Hepatocyte (in vitro differentiated cells): ENCODE measurements at places on chromosomes 7 and 10. TPM values are rescaled to one million over a fixed set of nuclear protein-coding genes. Genes with fewer than 3 reads are reported as not detected.
A peak's percentile ranks its signal among the peaks of the same experiment; 100 is the strongest.

The GPR158 gene
- polyA plus RNA-seq, result 0.02 and 0.26 TPM in 2 replicates

DNA sequence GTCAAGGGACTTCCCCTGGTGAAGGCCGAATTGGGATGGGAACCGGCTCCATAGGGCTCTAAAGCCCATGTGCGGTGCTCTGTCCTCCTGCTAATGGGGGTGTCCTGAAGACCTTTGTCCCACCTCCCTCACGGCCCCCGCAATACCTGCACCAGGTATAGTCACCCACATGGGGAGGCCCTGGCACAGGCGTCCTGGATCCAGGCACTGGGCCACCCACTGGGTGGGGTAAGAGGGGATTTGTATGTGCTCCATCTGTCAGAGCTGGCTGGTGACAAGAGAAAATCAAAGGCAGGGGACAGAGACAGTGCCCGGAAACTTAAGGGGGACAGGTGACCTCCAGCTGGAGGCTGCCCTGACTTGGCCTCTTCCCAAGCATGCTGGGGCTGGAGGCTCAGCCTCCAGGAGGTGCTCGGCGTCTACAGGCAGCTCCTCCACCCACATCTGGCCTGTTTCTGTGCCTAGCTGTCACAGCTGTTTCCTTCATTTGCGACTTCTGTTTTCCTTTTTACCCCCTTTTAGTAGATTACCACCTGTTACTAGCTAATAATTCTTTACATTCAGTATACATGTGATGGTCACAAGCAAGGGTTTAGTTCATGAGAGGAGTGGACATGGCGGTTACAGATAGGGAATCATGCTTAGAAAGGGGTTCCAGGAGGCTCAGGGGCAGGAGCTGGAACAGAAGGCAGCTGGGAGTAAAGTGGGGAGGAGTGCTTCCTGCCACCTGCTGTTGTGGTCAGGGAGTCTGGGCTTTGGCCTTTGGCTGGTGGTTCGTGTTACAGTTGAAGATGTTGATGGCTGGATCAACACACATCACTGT lies 2.3 kb upstream of the CUZD1 start:
- H3K27ac ChIP-seq, result no peak overlapping the region
- no peaks in the 10 kb centered on the region for H3K36me3 ChIP-seq
- no peak overlapping the region for H3K4me3 ChIP-seq
- no peaks in the 10 kb centered on the region for H3K27me3 ChIP-seq

GRCh38 chr10:119917777-119918176 lies 25.2 kb downstream of the SEC23IP start:
- no peak overlapping the region for H3K27ac ChIP-seq
- no peaks in the 10 kb centered on the region for H3K27me3 ChIP-seq
- H3K36me3 ChIP-seq, result no peaks in the 10 kb centered on the region
- no peaks in the 10 kb centered on the region for H3K4me1 ChIP-seq

The COL28A1 gene
- 0.28 and 0.32 TPM in 2 replicates for polyA plus RNA-seq

DNA sequence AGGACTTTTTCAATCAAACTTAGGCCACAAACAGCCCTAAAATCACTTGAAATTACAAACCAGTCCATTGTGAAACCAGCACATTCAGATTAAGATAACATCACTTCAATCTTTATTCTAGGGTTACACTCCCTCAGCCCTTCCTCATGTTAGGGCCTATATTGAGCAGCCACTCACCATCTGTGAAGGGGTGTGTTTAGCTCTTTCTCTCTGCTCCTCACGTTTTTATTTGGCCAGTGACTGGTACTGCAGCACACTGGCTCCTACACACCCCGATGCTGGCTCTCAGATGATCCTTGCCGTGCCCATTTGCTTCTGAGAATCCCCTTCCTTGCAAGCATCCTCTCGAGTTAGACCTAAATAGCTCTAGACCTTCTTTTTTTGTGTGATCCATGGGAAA lies 604.5 kb downstream of the INHBA start:
- no peaks in the 10 kb centered on the region for H3K36me3 ChIP-seq
- H3K4me1 ChIP-seq, result no peaks in the 10 kb centered on the region
- H3K27me3 ChIP-seq, result no peaks in the 10 kb centered on the region
- no peak for DNase-seq

DNA sequence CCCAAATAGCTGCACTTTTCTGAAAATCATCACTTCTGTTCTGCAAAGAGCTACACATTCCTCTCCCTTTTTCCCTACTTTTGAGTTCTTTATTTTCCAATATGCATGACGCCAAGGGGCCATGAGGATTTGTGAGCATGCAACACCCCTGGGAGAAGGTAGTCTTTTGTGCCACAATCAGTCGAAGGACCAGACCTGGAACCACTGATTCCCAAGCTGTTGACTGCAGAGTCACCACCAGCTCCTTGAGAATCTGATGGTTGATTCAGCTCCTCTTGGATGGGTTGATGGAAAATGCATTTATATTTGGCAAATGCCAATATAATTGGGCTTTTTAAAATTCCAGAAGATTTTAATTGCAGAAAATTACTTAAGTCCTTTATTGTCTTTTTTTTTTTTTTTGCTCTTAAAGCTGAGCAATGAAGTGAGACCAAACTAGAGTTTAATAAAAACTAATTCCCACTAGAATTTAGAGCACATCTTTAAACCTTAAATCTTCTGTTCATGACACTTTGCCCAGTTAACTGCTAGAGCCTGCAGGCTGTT lies 554.1 kb downstream of the TNS3 start:
- no peaks in the 10 kb centered on the region for H3K27me3 ChIP-seq
- no peak overlapping the region for H3K4me3 ChIP-seq
- no peaks in the 10 kb centered on the region for H3K4me1 ChIP-seq
- no peaks in the 10 kb centered on the region for H3K36me3 ChIP-seq
- no peak for DNase-seq
- H3K27ac ChIP-seq, result no peak overlapping the region

GRCh38 chr10:47176903-47177868 lies 122.8 kb upstream of the GDF10 start:
- no peaks in the 10 kb centered on the region for H3K36me3 ChIP-seq
- H3K27ac ChIP-seq, result no peak overlapping the region
- no peaks in the 10 kb centered on the region for H3K4me1 ChIP-seq
- no peak overlapping the region for H3K4me3 ChIP-seq
- no peaks in the 10 kb centered on the region for H3K27me3 ChIP-seq
- DNase-seq, result no peak

The ZC3HAV1 gene
- polyA plus RNA-seq, result 20.4 and 23.8 TPM in 2 replicates

- H3K36me3 ChIP-seq, result no peaks in the 10 kb centered on the region
- no peaks in the 10 kb centered on the region for H3K4me1 ChIP-seq
- H3K27me3 ChIP-seq, result no peaks in the 10 kb centered on the region
- no peak for DNase-seq
Measured at GRCh38 chr7:12985228-12985627, 297.8 kb downstream of the ARL4A start.

GRCh38 chr10:98642281-98642680 lies 195.5 kb upstream of the HPS1 start:
- no peak for DNase-seq
- H3K4me3 ChIP-seq, result no peak overlapping the region
- H3K27ac ChIP-seq, result no peak overlapping the region

DNA sequence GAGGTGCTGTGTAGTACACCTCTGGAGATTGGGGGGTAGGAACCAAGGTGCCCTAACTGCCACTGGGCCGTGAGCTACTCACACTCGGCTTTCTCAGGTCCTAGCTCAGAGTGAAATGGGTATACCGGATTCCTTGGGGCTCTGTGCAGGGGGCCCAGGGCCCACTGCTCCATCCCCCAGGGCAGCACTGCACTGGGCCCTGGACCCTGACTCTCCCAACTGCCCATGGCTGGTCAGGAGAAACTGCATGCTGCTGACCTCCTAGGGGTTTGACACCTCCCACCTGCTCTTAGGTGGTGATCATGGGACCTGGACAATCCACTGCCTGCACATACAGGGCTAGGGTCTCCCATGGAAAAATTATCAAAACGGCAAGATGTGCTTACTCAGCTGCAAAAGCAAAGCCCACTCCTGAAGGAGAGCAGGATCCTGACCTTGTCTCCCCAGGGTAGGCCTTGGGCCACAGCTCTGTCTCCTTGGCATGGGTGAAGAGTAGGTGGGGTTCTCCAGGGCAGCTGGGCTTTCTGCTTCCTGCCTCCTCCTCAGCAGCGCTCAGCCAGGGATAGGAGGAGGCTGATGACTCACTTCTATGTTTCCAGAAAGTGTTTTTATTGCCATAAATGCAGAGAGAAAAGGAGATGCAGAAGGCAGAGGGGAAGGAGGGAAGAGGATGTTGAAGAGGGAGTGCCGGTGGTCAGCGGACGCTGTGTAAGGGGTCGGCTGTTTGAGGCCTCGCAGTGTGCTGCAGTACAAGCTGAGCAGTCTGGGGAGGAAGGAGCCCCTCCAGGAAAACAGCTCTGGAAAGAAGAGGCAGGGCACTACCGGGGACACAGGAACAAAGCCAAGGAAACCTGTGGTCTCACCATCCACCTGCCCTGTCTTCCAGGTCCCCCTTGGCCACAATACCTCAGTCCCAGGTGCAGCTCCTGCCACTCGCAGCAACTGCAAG lies 107.8 kb downstream of the ARHGAP22 start:
- no peak overlapping the region for H3K4me3 ChIP-seq
- no peak overlapping the region for H3K27ac ChIP-seq
- H3K36me3 ChIP-seq, result no peaks in the 10 kb centered on the region
- H3K4me1 ChIP-seq, result no peaks in the 10 kb centered on the region
- peak; percentile 60 for DNase-seq

The SUGCT gene
- 5.0 and 5.1 TPM in 2 replicates for polyA plus RNA-seq
